Lower lobe of right lung (tissue), 2 donors: ENCODE measurements at places on chromosomes 11 and 22. TPM values are rescaled to one million over a fixed set of nuclear protein-coding genes. Genes with fewer than 3 reads are reported as not detected.

- DNase-seq = no peak
- no peak overlapping the region for H3K4me3 ChIP-seq
- no peaks in the 10 kb centered on the region for H3K27me3 ChIP-seq
- H3K27ac ChIP-seq = no peak overlapping the region
- no peaks in the 10 kb centered on the region for H3K4me1 ChIP-seq
Measured at GRCh38 chr11:109121173-109121932, 300.6 kb upstream of the C11orf87 start.

ART5 gene
- 2.2 TPM for total RNA-seq

CRYBA4 gene
- not detected for total RNA-seq

- DNase-seq = no peak
- H3K4me3 ChIP-seq = no peak overlapping the region
- H3K27me3 ChIP-seq = no peaks in the 10 kb centered on the region
- H3K4me1 ChIP-seq = no peaks in the 10 kb centered on the region
Measured at GRCh38 chr11:79244798-79245197, 196.0 kb downstream of the TENM4 start.

GRCh38 chr11:267491-267994 is 10.7 kb upstream of the NLRP6 start:
- H3K4me1 ChIP-seq = peaks cover 14% of the 10 kb centered on the region
- no peaks in the 10 kb centered on the region for H3K36me3 ChIP-seq
- peak overlapping the region; percentile 85 for H3K27ac ChIP-seq
- DNase-seq = peak; percentile 86
- H3K4me3 ChIP-seq = peak overlapping the region; percentile 47

- no peaks in the 10 kb centered on the region for H3K36me3 ChIP-seq
- H3K4me3 ChIP-seq = no peak overlapping the region
- no peaks in the 10 kb centered on the region for H3K27me3 ChIP-seq
- H3K4me1 ChIP-seq = no peaks in the 10 kb centered on the region
Measured at GRCh38 chr11:114684636-114685035, 6.3 kb downstream of the NXPE2 start.

DNA sequence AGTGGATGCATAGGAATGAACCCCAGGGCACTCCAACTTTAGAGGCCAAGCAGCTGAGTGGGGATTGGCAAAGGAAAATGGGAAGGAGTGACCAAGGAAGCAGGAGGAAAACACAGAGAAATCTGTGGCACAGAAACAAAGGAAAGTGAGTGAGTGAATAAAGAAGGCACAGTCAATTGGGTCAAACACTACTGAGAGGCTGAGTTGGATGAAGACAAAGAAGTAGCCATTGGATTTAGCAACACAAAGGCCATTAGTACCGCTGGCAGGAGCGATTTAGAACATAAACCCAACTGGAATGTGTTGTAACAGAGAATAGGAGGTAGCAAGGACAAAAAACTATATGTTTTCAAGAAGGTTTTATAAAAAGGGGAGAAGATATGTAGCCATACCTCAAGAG is 6.6 kb upstream of the NXPE1 start:
- no peak for DNase-seq
- H3K27me3 ChIP-seq = no peaks in the 10 kb centered on the region
- no peak overlapping the region for H3K27ac ChIP-seq
- H3K4me1 ChIP-seq = no peaks in the 10 kb centered on the region

GRCh38 chr11:116326146-116326545 is 446.6 kb downstream of the BUD13 start:
- no peaks in the 10 kb centered on the region for H3K4me1 ChIP-seq
- H3K36me3 ChIP-seq = no peaks in the 10 kb centered on the region
- no peak overlapping the region for H3K27ac ChIP-seq
- no peak for DNase-seq

DNA sequence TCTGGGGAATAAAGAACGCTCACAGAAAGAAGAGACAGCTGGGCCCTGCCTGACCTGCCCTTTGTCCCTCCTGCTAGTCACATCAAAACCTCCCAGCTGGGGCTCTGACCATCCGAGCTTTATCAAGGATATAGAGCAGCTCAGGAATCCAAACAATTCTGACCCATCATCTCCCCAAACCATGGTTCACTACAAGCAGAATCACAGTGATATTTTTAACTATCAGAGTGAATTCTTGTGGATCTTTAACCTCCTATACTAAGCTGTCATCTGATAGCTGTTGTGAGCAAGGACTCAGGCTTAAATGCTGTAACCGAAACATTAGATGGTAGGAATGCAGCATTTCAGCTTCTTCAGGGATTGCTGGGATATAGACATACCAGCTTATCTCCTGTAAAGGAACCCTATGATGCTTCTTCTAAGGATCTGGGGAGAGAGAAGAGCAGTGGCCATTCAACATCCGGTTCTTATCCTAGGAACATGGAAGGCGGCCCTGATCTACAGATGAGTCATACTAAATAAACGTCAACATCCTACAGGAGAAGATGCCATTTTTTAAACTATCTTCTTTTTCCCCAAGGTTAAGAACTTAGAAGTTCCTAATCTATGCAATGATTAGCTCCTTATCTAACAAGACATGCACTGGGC is 84.7 kb upstream of the AKIP1 start:
- no peak for DNase-seq
- no peaks in the 10 kb centered on the region for H3K27me3 ChIP-seq
- H3K4me1 ChIP-seq = peaks cover 29% of the 10 kb centered on the region
- H3K36me3 ChIP-seq = no peaks in the 10 kb centered on the region

DNA sequence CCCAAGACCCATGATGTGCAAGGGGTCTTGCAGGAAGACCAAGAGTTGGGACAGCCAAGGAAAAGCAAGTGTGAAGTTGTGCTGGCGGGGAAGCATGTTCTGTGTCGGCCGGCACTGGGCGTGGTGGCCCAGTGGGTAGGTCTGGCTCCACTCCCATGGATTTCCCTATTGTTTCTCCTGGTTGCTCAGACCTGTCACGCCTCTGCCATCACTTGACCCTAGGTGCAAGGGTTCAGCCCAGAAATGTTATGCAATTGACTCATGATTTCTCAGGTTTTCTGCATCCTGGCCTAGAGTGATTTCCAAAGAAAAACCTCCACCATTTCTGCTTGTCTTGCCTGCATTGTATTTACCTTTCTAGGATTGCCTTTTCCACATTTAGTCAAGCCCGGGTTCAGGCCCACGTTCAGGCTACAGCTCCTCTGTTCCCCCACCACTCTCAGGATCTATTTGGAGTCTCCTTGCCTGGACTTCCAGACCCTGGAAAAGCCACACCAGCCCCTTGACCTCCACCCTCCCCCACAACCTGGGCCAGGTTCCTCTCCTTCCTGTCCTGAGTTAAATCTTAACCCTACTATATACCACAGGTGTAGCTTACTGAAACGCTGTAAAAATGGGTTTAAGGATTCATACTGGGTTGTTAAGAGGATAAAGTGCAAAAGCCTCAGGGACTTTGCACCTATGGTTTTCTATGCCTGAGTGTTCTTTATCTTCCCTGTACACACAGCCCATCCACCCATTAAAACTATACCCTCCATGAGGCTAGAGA is 17.5 kb upstream of the FOLR1 start:
- H3K36me3 ChIP-seq = no peaks in the 10 kb centered on the region
- no peak overlapping the region for H3K27ac ChIP-seq
- no peaks in the 10 kb centered on the region for H3K4me1 ChIP-seq

VSIG10L2 gene
- total RNA-seq = not detected

DNA sequence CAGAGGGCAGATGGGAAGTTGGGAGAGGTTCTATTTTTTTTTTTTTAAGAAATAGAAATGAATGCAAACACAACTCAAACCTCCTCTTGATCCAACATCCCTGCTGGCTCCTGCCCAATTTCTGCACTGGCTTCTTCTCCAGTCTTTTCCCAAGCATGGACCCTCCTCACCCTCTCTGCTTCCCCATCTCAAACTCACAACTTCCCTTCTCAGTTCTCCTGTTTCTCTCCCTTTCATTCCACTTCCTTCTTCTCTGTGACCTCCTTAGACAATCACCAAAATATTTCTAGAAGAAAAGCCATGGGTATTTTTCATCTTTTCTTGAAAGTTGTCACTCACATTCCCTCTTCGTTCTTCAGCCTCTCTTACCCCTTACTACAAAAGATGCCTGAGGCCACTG is 85.2 kb upstream of the VPREB1 start:
- no peak overlapping the region for H3K4me3 ChIP-seq
- DNase-seq = no peak
- no peak overlapping the region for H3K27ac ChIP-seq
- no peaks in the 10 kb centered on the region for H3K4me1 ChIP-seq

GRCh38 chr22:23682077-23682476 is 8.7 kb upstream of the RGL4 start:
- H3K27me3 ChIP-seq = no peaks in the 10 kb centered on the region
- H3K36me3 ChIP-seq = peaks cover 10% of the 10 kb centered on the region
- no peak for DNase-seq
- no peaks in the 10 kb centered on the region for H3K4me1 ChIP-seq
- H3K27ac ChIP-seq = no peak overlapping the region
- H3K4me3 ChIP-seq = no peak overlapping the region

ATM gene
- 91.3 TPM for total RNA-seq

CCDC188 gene
- 0.77 TPM for total RNA-seq

GRCh38 chr11:130729678-130730300 is 186.5 kb downstream of the SNX19 start:
- no peaks in the 10 kb centered on the region for H3K27me3 ChIP-seq
- peaks cover 7% of the 10 kb centered on the region for H3K4me1 ChIP-seq
- no peak overlapping the region for H3K27ac ChIP-seq
- no peaks in the 10 kb centered on the region for H3K36me3 ChIP-seq
- no peak for DNase-seq
- no peak overlapping the region for H3K4me3 ChIP-seq

- no peak overlapping the region for H3K27ac ChIP-seq
- H3K4me1 ChIP-seq = peaks cover 16% of the 10 kb centered on the region
- no peak overlapping the region for H3K4me3 ChIP-seq
- H3K27me3 ChIP-seq = no peaks in the 10 kb centered on the region
- DNase-seq = no peak
- peaks cover 53% of the 10 kb centered on the region for H3K36me3 ChIP-seq
Measured at GRCh38 chr11:863023-863909, 20.6 kb downstream of the TSPAN4 start.

KRTAP5-7 gene
- not detected for total RNA-seq

- H3K27me3 ChIP-seq = peaks cover under 1% of the 10 kb centered on the region
- H3K36me3 ChIP-seq = no peaks in the 10 kb centered on the region
- H3K4me3 ChIP-seq = no peak overlapping the region
- no peak overlapping the region for H3K27ac ChIP-seq
Measured at GRCh38 chr11:130442737-130443136, 5.7 kb upstream of the ADAMTS15 start.

DNA sequence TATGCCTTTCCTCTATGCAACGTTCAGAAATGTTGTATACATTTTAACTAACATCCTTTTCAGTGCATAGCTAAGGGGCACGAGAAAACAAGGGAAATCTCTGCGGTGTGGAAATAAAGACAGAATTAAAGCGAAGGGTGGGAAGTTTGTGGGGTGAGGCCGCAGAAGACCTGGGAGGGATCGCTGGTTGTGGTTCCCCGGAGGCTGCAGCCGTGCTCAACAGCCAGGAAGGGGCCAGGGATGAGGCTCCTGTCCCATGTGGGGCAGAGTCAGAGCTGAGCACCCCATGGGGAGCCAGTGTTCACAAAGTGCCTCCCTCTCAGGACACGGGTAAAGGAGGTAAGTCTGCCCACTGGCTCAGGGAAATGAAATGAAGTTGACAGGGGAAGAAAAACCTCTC is 67.5 kb downstream of the MYEOV start:
- peak; percentile 12 for DNase-seq
- no peaks in the 10 kb centered on the region for H3K36me3 ChIP-seq
- H3K27me3 ChIP-seq = no peaks in the 10 kb centered on the region
- no peak overlapping the region for H3K27ac ChIP-seq

GRCh38 chr11:125192183-125192582 is 27.6 kb downstream of the PKNOX2 start:
- DNase-seq = no peak
- H3K4me3 ChIP-seq = no peak overlapping the region
- H3K4me1 ChIP-seq = no peaks in the 10 kb centered on the region
- no peaks in the 10 kb centered on the region for H3K27me3 ChIP-seq

CSKMT gene
- 12.1 TPM for total RNA-seq

DNA sequence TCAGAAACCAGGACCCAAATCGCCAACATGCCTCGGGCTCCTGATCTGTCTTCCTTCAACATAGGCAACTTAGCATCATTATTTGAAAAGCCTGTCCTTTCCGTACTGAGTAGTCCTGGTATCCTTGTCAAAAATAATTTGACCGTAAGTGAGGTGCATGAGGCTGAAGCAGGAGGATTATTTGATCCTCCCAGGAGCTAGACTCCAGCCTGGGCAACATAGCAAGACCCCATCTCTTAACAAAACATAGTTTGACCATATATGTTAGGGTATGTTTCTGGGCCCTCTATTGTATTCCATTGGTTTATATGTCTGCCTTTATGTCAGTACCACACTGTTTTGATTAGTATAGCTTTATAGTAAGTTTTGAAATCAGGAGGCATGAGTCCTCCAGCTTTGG is 112.5 kb downstream of the MICAL3 start:
- no peaks in the 10 kb centered on the region for H3K27me3 ChIP-seq
- H3K27ac ChIP-seq = no peak overlapping the region
- H3K4me1 ChIP-seq = peaks cover 23% of the 10 kb centered on the region
- H3K4me3 ChIP-seq = no peak overlapping the region
- no peaks in the 10 kb centered on the region for H3K36me3 ChIP-seq

- H3K27ac ChIP-seq = no peak overlapping the region
- DNase-seq = no peak
- H3K27me3 ChIP-seq = no peaks in the 10 kb centered on the region
- no peaks in the 10 kb centered on the region for H3K4me1 ChIP-seq
- H3K4me3 ChIP-seq = no peak overlapping the region
- no peaks in the 10 kb centered on the region for H3K36me3 ChIP-seq
Measured at GRCh38 chr11:20357150-20357549, 6.4 kb upstream of the HTATIP2 start.

- no peaks in the 10 kb centered on the region for H3K36me3 ChIP-seq
- peak overlapping the region; percentile 4 for H3K4me3 ChIP-seq
Measured at GRCh38 chr22:27775758-27776649, 25.6 kb downstream of the MN1 start.

DNA sequence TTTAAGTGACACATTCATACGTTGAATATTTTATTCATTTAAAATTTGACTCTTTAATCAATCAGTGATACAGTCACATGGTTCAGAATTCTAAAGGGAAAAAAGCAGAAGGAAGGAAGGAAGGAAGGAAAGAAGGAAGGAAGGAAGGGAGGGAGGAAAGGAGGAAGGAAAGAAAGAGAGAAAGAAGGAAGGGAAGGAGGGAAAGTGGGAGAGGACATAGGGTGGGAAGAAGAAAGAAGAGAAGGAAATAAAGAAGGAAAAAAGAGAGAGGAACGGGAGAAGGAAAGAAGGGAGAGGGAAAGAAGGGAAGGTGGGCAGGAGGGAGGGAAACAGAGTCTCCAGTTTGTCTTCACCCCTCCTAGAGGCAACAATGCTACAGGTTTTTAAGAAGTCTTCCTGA is 518.6 kb downstream of the MIAT start:
- no peak overlapping the region for H3K4me3 ChIP-seq
- peaks cover 5% of the 10 kb centered on the region for H3K27me3 ChIP-seq
- no peaks in the 10 kb centered on the region for H3K4me1 ChIP-seq
- DNase-seq = no peak
- no peak overlapping the region for H3K27ac ChIP-seq
- no peaks in the 10 kb centered on the region for H3K36me3 ChIP-seq

GRCh38 chr11:102267609-102268008 is 49.7 kb upstream of the BIRC3 start:
- H3K4me1 ChIP-seq = peaks cover 8% of the 10 kb centered on the region
- H3K27ac ChIP-seq = peak overlapping the region; percentile 65
- H3K27me3 ChIP-seq = peaks cover 7% of the 10 kb centered on the region
- no peak for DNase-seq

GRCh38 chr22:50281384-50281760 is 11.2 kb upstream of the MAPK11 start:
- H3K4me1 ChIP-seq = peaks cover 20% of the 10 kb centered on the region
- no peak for DNase-seq
- no peak overlapping the region for H3K4me3 ChIP-seq
- H3K27ac ChIP-seq = no peak overlapping the region
- H3K36me3 ChIP-seq = peaks cover 95% of the 10 kb centered on the region
